ENCODE measurements at places on chromosomes 12 and 14.

GRCh38 chr12:1956716-1957115 lies 38.3 kb upstream of the CACNA2D4 start:
- DNase-seq = no peak

GRCh38 chr14:55942076-55942654 lies 176.0 kb upstream of the PELI2 start:
- no peak for DNase-seq

DNA sequence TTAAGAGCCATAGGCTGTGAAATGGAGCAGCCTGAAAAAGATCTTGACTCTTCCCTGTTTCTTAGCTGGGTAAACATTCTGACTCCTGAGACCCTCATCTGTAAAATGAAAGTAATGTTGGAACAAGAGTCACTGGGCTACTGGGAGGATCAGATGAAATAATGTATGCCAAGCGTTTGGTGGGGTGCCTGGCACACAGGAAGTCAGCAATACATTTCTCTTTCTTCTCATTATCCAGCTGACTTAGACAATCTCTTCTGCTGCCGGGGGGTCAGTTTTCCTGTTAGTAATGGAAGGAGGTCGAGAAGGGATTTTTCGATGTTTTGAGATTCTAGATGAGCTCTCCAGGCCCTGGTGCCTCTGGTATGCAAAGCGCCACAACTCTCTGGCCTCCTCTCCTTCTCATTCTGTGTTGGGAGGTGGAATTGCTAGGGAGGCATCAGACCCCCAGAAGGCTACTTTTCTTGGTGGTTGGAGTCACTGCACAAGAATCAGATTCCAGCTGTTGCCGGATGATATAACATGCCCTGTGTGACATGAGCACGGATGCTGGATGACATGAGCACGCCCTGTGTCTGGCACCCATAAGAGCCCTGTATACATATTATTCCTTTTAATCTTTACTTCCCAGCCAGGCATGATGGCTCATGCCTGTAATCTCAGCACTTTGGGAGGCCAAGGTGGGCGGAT lies 4.3 kb downstream of the OASL start:
- no peak for DNase-seq

DNA sequence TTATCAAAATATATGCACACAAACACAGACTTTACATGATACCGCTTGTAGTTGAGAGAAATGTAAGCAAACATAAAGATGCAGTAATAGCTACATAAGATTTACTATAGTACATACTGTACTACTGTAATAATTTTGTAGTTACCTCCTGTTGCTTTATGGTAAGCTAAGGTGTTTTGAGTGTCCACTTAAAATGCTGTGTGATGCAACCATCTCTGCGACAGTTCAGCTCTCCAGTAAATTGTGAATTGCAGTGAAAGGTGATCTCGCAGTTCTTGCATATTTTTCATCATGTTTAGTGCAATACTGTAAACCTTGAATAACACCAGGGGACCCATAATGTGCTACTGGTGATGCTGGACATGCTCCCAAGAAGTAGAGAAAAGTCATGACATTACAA lies 21.6 kb downstream of the ZC3H14 start:
- DNase-seq = no peak

DNA sequence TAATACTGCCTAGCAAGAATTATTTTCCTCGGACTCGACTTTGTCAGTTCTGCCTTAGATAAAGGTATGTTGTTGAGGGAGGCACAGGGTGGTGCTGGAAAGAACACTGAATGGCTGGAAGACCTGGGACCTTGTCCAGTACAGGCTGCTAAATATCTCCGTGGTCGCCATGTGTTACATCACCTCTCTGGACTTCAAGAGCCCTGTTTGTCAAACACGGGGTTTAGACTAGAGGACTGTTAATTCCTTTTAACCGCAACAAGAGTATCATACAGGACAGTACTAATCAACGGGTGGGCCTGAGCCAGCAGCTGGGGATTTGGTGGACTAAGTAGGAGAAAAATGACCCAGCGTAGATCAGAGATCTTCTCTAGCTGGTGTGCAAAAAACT lies 476.3 kb downstream of the LRIG3 start:
- DNase-seq = no peak

- no peak for DNase-seq
These were observed 134.8 kb upstream of the FUT8 start for GRCh38 chr14:65277580-65278270.

DNA sequence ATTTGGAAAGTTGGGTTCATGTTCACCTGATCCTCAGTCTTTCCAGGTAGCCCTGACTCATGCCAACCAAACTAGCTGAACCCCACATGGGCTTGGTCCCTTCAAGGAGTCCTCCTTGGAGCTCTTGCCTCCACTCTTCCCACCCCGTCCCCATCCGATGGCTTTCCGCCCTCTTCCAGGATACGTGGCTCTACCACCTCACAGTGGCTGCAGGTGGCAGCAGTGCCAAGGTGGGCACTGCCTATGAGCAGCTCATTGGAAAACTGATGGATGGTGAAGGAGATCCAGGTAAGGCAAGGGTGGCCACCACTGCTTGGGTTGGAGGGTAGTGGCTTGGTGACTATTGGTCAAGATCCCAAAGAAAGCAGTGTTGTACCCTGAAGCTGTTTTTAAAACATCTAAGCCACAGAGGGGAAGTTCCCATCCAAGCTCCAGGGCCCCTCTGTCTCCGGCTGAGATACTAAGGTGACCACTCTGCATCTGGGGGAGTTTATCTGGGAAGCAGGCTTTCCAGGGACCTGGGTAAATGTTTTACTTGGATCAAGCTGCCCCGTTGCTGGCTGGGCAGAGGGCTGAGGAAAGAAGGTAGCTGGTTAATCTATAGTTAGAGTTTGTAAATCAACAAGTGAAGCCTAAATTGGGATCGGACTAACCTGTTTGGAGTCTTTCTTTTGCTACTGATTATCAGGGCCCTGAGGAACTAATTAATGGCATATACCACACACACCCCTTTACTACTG lies 23.7 kb downstream of the PIGH start:
- DNase-seq = no peak

- DNase-seq = no peak
These were observed 14.7 kb downstream of the BTBD7 start for GRCh38 chr14:93317875-93318807.

DNA sequence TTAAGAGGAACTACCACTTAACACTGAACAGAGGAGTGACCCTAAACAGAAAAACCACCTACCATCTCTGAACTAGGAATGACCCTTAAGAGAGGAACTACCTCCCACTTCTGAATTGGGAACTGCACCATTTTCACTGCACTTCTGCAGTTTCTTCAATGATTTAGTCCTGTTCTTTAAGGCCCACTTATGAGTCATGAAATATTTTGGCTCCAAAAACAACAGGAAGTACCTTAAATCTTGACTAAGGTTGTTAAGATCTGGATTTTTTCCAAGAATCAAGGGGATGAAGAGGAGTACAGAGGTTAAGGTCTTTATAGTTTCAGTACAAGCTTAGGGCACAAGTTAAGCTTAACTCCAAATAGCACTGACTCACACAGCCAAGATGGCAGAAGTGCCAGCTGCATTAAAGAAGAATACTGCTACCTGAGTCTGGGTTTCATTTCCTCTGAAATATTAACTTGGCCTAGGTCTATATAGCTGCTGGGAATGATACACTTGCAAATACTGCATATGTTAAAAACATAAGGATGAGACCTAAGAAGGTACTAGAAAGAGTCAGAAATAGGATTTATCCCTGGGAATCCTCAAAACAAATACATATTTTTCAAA lies 4.2 kb downstream of the NPC2 start:
- DNase-seq = no peak

DNA sequence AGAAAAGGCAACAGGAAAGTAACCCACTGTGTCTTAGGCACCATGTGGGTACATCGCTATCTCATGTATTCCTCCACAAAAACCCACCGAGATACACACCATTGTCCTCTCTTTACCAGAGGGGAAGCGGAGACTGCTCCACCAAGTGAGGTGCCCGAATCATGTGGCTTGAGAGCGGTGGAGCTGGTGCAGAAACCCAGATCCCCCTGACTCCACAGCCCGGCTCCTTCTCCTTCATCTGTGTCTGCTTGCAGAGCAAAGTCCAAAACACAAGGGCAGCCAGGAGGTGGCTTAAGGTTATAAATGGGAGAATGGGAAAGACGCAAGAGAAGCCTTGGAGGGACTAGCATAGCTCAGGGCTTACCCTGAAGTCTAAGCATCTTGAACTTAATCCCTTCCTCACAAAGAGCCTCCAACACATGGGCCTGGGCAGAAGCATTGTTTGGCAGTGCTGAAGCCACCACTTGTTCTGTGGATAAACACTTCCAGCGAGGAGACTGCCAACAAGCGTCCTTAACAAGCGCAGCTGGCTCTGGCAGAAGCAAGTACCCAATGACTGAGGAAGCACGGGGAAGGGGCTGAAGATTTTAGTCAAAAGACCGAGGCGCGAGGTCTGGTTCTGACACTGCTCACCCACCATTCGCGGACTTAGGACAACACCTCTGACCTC lies 83.0 kb downstream of the TTC7B start:
- DNase-seq = no peak

GRCh38 chr12:112179341-112179740 lies 54.0 kb downstream of the TRAFD1 start:
- DNase-seq = no peak

DNA sequence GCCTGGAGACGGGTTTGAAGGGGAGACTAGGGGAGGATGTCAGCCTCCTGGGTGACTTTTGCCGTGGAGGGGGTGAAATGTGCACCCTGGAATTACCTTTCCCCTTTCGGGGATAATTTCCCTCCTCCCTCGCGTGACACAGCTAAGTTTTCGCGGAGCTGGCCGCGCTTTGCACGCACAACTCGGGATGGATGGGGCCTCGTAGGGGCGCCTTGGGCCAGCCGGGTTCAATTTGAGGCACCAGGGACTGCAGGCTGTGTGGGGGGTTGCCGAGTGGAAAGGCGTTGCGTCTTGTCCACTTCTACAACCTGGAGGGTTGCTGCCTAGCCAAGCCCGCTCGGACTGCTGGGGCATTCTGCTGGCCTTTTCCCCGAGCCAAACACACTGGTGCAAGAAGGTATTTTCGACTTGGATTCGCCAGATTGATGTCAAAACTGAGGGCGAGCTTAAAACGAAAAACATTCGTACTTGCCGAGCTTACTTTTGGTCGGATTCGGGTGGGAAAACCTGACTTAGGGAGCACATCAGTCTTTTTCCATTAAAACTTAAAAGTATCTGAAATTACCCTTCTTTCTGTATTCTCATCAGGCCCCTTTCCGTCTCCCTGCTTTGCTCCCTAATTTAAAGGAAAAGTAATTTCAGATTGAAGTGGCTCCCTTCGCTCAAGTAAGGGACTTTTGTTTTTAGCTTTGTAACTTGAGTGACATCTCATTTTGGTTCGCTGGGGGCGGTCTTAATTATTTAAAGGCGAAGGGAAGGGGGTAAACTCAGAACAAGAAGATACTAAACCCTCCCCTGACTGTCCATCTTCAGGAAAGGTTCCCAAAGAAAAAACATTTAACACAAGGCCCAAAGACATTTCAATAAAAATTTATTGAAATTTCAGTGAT lies 14.3 kb downstream of the TBX3 start:
- DNase-seq = no peak

GRCh38 chr14:63852817-63853731 lies at the start of gene SYNE2:
Gene SYNE2, plus strand, starts transcription at chr14:63853004. Its CDS starts 56,145 bp downstream, at chr14:63909149.
- DNase-seq = no peak

DNA sequence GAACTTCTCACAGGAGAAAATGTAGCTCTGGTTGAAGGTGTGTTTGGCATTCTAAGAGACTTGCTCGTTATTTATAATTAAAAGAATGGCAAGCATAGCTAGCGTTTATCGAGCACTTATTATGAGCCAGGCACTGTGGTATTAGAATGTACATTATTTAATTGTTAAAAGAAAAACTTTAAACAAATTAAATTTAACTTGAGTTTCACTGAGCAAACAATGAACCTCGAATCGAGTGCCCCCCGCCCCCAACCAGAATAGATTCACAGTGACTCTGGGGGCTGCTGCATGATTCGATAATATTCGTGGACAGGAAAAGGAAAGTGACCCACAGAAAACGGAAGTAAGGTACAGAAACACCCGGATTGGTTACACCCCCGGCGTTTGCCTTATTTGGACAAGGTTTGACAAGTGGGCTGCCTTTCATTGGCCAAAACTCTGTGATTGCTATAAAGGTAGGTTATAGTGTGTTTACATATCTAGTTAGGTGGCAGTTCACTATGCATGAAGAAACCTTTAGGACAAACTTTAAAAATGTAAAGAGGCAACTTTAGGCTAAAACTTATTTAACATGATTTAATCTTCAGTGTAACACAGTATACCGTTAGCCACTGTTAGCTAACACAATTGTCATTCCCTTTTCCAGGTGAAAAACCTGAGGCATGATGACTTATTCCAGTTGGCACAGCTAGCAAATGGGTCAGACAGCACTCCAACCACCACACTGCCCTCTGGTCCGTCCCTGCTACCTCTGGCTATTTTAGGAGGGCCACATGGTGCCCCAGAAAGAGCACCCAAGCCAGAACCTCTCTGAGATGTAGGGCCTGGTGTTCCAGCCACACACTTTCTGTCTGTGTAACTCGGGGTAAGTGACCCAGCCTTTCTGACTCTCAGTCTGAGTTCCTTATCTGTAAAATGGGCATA lies 7.1 kb downstream of the SCNN1A start:
- no peak for DNase-seq

DNA sequence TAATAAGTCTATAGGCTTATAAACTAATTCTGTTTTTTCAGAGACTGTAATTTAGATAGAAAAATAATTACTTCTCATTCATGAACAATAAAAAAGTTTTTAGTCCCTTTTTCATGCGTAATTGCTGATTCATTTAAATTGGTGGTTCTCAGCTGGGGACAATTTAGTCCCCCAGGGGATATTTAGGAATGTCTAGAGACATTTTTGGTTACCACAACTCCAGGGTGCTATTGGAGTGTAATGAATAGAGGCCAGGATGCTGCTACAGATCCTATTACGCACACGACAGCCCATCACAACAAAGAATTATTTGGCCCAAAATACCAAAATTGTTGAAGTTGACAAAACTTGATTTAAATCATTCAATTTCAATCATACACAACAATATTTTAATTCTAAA lies 22.8 kb upstream of the VCPKMT start:
- DNase-seq = no peak

- DNase-seq = no peak
These were observed 83.0 kb upstream of the LGR5 start for GRCh38 chr12:71356569-71356968.

DNA sequence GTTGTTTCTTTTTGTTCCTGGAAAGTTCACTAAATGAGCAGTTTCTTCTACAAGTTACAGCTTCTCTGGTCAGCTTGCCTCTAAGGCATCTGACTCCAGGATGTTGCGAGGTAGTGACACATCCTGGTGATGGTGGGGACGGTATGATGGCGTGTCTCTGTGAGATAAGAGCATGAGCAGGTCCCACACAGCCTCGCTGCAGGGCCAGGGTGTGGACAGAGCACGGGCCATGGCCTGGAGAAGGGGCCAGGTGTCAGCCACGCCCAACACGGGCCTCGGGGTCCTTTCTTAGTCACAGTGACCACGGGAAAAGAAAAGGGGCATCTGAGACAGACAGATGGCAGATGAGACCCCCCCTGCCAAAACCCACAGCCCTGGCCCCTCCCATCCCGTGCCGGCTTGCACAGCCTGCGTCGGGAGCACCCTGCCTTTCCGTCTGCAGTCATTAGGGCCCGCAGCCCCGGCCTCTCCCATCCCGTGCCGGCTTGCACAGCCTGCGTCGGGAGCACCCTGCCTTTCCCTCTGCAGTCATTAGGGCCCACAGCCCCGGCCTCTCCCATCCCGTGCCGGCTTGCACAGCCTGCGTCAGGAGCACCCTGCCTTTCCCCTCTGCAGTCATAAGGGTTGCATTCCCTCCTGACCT lies 79.3 kb upstream of the DYNC1H1 start:
- no peak for DNase-seq

- DNase-seq = no peak
These were observed 13.5 kb upstream of the RAB35 start for GRCh38 chr12:120130011-120130410.

- no peak for DNase-seq
These were observed 39.4 kb downstream of the RPS29 start for GRCh38 chr14:49546766-49547165.

Measured in NCI-H2081 treated with DMSO at 0.1 percent for 48 hours (cell line).